Renal pelvis (tissue), 12 donors: ENCODE measurements at places on chromosomes 2 and 18. TPM values are rescaled to one million over a fixed set of nuclear protein-coding genes. Genes with fewer than 3 reads are reported as not detected.
A peak's percentile ranks its signal among the peaks of the same experiment; 100 is the strongest.

PLGLB2 gene
- 4.5 TPM for polyA plus RNA-seq

- DNase-seq: no peak
Observed at GRCh38 chr2:18763338-18763737, 174.0 kb upstream of the NT5C1B start.

RNF125 gene
- 2.0 TPM for polyA plus RNA-seq

DNA sequence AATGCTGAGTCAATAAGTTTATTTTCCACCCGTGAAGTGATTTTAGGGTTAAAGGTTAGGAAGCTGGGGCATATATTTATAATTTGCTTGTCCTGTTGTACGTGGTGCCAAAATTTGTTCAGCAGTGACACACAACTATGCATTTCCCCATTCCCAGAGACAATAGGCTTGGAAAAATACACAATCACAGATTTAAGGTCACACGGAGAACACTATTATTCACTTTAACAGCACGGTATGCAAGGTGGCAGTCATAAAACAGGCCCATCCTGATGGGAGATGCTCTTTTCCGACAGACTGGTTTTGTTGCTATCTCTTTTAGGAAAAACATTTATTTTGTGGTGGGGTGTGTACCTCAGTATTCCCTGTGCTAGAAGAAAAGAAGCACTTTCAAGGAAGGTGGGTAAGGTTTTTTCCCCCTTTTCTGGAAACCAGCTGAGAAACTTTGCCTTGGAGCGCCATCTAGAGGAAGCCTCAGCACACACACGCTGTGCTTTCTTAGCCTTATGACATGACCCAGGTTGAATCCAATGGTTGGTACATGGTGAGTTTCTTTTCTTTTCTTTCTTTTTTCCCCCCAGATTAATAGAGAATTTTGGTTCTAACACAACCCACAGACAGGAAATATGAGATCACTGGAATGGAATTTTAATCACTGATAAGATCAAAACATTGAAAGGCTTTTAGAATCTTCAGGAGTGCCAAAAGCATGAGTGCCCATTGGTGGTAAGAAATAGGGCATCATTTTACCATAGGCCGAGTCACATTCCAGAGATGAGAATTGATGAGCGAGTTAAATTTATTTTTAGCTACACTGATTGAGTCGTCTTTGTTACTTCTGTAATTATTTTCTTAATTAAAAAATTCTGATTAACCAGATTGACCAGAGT, 332.1 kb downstream of the AGPS start:
- DNase-seq: peak; percentile 85

DNA sequence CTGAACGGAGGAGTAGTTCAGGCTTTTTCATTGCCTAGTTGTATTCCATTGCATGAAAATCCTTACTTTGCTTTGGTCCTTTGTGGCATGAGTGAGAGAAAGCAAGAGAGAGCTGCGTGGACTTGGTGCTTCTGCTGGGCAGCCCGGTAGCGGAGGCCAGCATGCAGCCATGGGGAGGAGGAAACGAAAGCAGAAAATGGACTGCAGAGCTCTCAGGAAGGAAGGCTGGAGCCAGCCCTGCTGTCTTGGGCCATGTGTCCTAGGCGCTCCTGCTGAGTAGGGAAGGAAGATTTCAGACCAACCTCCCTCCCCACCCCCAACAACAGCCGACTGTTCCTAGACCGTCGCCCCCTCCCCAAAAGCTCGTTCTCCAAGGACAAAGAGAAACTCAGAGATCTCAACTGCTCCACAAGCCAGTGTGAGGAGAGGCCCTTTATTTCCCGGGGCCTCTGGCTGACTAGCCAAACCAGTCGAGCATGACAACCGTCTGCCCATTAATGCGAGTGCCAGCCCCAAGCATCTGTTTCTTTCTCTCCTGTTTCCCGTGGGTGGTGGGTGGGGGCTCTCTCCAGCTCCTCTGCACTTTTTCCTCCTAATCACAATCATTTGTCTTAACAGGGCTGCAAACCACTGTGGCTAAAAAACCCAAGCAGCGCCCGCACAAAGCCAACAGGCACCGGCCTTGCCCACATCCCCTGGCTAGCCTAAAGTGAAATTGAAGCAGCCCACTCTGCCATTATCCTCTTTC, 66.8 kb upstream of the FZD7 start:
- no peak for DNase-seq

GRCh38 chr2:106953779-106954178, 67.8 kb upstream of the ST6GAL2 start:
- no peak for DNase-seq

DNA sequence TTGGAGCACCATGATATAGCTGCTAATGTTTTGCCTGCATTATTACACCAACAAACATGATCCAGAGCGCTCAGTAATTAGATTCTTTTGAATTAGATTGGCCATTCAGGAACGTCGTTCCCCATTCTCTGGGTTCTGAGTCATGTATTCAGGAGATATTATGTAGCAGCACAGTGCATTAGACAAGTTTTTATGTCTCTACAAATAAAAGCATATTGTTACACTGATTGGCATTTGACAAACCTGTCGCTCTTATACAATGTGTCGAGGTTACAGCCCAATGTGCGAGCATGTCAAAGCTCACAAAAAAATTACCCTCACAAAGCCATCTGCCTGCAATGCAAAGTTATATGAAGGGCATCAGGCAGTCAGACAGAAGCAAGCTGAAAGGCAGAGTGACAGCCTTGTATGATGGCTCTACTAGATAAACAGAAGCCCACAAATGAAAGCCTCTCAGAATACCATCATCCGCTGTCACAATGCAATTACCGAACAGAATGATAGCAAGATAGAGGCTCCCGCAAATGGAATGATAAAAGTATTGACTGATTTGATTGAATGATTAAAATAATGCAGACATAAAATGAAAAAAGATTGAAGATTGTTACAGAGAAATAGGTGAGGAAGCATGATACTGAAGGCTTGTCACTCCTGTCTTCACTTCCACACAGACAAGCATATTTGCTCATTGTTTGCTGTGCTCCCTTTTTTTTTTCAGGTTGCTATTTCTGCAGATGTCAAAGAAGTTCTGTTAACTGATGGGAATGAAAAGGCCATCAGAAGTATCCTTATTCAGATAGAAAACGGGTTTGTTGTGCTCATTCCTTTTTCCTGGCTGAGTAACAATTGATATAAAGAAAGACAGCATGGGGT, 234.6 kb upstream of the SIX3 start:
- no peak for DNase-seq

- DNase-seq: no peak
Observed at GRCh38 chr2:63434024-63435001, 154.0 kb downstream of the WDPCP start.

DNA sequence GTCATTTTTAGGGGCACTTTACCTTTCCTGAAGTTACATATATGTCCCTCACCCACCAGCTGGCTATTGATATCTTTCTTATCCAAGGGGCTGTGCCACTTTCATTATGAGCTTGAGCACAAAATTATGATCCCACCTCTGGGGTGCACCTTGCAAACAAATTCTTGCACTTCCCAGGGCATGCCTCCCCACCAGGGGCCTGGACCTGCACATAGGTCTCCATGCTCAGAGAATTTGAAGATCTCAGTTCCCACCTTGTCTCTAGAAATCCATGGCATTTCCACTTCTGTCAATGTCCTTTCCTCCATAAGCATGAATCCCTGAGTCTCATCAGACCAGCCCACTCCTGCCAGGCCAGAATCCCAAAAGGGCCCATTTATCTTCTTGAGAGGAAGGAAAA, 449.1 kb upstream of the REG3G start:
- DNase-seq: no peak

DNA sequence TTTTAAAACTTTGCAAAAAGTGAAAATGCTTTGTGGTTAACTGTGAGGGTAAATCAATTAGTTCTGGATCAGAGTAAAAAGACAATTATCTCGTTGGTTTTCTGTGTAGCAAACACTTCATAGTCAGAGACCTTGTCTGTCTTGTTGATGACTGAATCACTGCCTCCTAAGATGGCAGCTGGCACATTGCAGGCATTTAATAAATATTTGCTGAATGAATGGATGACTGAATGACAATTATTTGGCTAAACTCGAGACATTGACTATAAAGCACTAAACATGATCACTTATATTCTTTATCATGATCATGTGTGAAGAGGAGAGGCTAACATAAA, 96.2 kb downstream of the MAIP1 start:
- DNase-seq: no peak

- DNase-seq: no peak
Observed at GRCh38 chr18:9619056-9619455, 4.7 kb upstream of the PPP4R1 start.

DNA sequence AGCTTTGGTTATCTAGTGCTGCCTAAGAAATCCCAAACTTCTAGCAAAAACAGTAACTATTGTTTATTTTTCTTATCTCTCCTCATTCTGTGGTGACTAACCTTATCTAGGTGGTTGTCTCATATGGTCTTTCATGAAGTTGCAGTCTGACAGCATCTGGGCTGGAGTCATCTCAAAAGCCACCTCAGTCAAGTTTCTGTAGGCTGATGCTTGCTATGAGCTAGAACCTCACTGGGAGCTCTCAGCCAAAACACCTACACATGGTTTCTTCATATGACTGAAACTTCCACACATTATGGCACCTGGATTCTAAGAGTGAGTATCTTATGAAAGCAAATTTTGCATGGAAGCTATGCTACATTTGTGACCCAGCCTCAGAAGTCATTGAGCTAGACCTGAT, 596.4 kb upstream of the VRK2 start:
- DNase-seq: no peak

DNA sequence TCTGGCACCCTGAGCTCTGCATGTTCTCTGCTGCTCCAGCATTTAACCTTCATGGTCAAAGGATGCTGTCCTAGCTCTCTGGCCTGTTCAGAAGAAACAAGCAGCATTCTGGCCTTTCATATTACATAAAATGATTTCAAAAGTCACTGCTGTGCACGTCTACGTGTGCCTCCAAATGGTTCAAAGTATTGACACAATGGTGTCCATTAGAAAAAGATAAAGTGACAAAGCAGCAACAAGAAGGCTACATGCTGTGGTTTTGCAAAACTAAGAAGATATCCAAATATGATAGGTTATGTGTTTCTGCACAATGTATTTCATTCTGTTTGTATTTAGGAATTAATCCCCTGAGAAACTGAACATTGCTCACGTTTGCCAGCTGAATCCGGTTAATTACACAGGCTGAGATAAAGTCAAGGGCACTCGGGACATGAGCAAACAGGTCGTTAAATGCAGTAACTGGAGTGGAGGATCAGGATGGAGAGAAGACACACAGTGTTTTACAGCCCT, 258.5 kb downstream of the DOK6 start:
- peak; percentile 16 for DNase-seq

WDR35 gene
- 33.9 TPM for polyA plus RNA-seq
